ENCODE measurements at places on chromosomes 6 and 20.

- DNase-seq = peak; percentile 88
Observed at GRCh38 chr20:2742934-2743559, 50.5 kb downstream of the EBF4 start.

DNA sequence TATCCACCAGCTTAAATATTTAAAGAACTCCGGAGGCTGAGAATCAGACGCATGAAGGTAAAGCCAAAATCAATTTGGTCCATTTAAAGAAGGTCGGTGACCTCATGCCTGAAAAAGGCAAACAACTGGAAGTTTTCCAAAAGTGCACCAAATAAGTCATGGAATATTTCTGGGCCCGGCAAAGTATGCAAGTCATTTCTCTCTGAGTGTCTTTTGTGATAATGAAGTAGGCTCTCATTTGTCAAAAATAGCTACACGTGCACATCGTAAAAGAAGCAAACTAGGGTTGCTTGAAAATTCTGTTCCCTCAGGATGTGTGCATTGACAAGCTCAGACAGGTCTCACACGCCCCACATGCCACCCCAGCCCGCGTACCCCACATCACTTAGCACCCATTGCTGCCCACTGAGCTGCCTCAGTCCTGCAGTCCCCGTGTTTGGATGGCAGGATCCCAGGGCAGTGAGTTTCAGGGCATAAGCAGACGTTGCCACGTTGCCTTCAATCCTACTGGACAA is 20.5 kb upstream of the PYGB start:
- no peak for DNase-seq

DNA sequence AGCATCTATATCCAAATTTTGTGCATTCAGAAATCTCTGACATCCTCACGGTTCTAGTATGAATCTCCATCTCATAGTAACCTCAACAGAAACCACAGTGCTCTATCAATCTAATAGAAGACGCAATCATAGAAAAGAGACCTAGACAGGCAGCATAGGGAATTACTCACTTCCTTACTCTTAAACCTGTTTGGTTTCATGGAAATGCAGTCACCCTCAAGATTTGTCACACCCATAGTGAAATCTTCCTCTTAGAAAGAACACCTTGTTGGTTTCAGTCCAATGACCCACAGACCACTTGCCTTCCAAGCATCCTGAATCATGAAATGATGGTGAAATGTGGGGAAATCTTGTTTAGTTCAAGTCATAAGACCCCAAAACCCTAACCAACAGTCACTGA is 166.1 kb upstream of the PRDM1 start:
- DNase-seq = no peak

- no peak for DNase-seq
Observed at GRCh38 chr6:17334265-17334664, 53.1 kb downstream of the RBM24 start.

DNA sequence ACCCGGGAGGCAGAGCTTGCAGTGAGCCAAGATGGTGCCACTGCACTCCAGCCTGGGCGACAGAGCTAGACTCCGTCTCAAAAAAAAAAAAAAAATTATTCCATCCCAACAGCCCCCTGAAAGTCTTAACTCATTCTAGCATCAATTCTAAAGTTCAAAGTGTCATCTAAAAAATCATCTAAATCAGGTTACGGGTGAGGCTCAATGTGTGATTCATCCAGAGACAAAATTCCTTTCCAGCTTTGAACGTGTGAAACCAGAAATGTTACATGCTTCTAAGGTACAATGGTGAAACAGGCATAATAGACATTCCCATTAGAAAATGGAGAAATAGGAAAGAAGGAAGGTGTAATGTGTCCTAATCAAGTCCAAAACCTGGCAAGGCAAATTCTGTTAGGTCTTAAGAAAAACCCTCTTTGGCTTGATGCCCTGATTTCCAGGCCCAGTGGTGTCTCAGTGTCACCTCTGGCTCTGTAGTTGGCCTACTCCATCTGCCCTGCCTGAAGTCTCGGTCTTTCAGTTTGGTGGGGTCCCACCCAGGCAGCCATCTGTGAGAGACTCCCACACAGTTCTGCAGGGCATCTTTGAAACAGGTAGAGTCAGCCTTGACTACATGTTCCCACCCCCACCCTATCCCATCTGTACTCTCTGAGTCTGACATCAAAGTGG is 43.5 kb downstream of the HFE start:
- no peak for DNase-seq

- no peak for DNase-seq
Observed at GRCh38 chr6:11425431-11425871, 112.1 kb upstream of the TMEM170B start.

GRCh38 chr6:107555449-107555848 is 65.5 kb downstream of the SOBP start:
- DNase-seq = no peak

DNA sequence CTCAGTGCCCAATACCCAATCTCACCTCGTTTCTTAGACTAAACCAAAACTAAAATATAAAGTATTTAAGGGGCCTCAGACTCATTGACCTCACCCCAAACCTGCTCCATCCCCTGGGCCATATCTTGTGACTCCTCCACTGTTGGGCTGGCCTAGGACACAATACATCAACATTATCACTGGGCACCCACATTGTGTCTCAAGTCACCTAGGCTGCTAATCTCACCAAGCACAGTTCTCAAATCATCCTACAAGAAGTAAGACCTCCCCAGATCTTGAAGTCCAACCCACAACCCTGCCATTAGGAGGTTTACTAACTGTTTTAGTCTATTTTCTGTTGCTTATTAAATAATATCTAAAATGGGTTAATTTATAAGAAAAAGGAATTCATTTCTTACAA is 96.2 kb downstream of the CRYBG1 start:
- DNase-seq = no peak

- DNase-seq = no peak
Observed at GRCh38 chr20:40946451-40946850, 82.2 kb upstream of the TOP1 start.

DNA sequence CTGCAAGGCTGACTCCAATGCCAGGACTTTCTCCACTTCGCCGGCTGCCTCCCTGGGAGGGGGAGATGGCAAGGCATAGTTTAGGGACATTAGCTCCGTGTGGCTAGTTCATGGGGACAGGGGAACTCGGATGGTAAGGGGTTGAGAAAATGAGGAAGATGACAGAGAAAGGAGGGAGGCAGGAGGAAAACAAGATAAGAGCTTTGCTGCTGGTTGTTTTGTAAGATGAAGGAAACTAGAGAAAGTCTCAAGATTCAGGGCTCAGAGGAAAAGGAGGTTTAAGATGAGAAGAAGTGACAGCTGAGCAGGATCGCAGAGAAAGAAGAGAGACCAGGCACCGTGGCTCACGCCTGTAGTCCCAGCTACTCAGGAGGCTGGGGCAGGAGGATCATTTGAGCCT is 180.9 kb upstream of the RREB1 start:
- no peak for DNase-seq

GRCh38 chr20:41275301-41275731 is 42.2 kb downstream of the ZHX3 start:
- peak; percentile 14 for DNase-seq

GRCh38 chr6:106792536-106793236 is 163.3 kb downstream of the QRSL1 start:
- DNase-seq = no peak

GRCh38 chr20:30484009-30484748 is 773.3 kb upstream of the DEFB115 start:
- DNase-seq = peak; percentile 1

DNA sequence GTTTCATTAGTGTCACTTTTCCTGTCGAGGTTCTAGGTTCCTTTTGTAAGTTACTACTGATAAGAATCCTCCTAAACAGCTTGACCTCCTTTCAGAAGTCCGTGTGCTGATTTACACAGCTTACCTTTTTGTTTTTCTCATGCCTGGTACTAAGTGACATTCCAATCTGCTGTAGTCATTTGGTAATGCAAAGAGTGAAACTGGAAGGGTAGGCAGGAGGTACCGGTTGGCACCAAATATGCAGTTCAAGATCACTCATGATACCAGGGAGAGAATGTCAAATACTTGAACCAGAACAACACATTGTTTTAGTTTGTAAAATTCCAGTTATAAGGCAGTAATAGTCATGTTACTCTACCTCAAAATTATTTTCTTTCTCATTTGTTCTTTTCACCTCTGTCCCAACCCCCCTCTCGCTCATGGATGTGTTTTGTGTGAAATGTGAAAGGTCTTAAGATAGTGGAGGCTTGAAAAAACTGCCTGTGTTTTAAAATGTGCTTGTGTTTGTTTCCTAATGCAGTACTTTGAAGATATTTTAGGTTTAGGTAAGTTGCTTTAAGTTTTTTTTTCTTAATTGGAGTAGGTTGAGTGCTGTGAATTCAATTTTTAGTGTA is 23.2 kb downstream of the AFDN start:
- DNase-seq = peak; percentile 41

DNA sequence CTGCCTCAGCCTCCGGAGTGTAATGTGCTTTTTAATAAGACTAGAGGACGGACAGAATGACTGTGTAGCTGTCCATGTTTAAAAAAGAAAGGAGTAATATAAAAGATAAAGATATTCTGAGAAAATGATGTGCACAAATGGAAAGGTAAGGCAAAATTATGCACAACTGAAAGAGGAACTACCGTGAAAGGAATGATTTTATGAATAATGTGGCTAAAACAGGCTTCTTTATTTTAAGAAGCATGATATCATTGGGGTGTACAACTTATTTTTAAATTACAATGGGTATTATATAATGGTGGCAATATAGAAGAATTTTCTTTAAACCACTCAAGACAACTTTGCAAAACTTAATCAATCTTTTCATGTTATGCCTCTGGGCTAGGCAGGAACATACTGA is 78.1 kb downstream of the FIG4 start:
- no peak for DNase-seq

GRCh38 chr6:44192428-44193041 is 24.2 kb upstream of the MYMX start:
- DNase-seq = peak; percentile 73

DNA sequence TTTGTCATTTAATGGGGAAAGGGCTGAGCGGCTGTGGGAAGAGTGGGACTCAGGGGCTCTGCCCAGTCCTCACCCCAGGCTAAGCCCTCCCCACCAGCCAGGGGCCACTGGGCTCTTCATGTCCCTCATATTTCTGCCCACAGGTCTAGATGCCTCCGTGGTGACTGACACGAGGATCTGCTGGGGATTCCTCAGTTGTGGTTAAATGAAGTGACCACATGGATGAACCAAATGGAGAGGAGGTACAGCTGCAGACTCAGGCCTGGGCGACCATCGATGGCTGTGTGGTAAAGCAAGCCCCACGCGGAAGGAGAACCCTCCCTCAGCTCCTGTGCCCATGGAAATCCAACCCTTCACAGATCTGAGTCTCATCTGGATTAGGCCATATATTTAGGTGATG is 29.4 kb downstream of the RAET1L start:
- no peak for DNase-seq
